ENCODE measurements at places on chromosomes 2 and 18. TPM values are rescaled to one million over a fixed set of nuclear protein-coding genes. Genes with fewer than 3 reads are reported as not detected.
A peak's percentile ranks its signal among the peaks of the same experiment; 100 is the strongest.

DNA sequence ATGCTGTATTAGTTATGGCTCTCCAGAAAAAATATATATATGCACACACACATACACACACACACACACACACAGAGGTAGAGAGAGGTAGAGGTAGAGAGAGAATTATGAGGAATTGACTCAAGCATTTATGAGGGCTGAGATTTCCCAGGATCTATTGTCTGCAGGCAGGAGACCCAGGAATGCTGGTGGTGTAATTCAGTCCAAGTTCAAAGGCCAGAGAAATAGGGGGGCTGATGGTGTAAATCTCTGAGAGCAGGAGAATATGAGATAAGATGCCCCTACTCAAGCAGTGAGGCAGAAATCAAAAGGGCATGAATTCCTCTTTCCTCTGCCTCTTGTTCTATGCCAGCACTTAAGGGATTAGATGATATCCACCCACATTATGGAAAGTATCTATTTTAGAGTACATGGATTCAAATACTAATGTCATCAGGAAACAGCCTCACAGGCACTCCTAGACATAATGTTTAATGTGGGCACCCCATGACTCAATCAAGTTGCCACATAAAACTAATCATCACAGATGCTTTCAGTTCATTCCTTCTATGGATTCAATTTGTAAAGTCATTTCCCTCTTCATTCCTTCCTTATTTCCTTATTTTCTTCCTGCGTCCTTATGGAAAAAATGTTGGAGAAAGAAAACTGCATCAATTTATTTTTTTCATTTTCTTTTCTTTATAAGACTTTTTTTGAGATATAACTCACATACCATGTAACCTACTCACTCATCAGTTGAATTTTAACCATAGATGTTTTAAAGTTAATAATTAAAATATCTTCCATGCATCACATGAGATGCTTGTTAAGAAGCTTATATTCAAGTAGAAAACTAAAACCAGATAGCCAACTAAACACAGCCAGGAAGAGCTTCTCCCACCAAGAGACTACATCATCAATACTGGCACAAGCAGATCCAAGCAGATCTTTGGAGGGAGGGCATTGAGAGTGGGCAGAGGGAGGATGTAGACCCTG, 406.2 kb downstream of the MBD2 start:
- DNase-seq, result no peak

GRCh38 chr18:61581578-61582201, 248.5 kb downstream of the CDH20 start:
- peak; percentile 77 for DNase-seq

GRCh38 chr2:60249879-60250278, 303.6 kb downstream of the BCL11A start:
- no peak for DNase-seq

DNA sequence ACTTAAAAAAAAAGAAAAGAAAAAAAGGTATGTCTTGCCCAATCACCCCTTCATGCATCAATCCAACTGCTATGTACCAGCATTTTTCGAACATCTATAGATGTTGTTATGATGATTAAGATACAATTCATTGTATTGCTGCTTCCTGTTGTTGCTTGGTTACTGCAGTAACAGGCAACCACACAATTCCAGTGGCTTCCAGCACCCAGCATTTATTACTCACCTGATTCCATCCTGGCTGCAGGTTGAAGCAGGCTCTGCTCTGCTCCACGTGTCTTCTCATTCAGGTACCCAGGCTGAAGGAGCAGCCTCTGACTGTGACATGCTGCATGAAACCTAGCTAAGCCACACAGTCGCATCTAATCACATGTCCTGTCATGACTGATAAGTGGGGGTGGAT, 196.9 kb downstream of the INO80D start:
- DNase-seq, result no peak

GRCh38 chr18:23994361-23994902, 20.1 kb upstream of the TTC39C start:
- no peak for DNase-seq

DNA sequence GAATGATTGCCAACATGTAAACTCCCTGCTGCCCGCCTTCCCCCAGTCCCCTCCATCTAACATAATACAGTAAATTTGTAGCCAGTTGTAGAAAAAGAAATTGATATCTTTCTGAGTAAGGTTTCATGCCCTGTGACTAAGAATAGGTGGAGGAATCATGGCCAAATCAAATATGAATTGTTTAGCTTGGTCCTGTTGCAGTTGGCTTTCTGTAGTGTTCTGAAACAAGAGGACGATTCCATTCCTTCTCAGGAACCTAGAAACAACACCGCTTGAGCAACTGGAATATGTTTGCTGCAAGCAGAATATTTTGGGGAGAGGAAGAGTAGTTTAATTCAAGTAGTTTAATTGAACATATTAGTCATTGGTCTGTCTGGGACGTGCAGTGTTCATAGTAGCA, 7.0 kb upstream of the DRC1 start:
- no peak for DNase-seq

- no peak for DNase-seq
Observed at GRCh38 chr18:45046228-45046627, 365.5 kb downstream of the SETBP1 start.

- no peak for DNase-seq
Observed at GRCh38 chr2:97784953-97785352, 71.6 kb downstream of the ZAP70 start.

GRCh38 chr2:164960159-164960558, 4.8 kb upstream of the SLC38A11 start:
- DNase-seq, result no peak

GRCh38 chr18:2994603-2995432, 18.1 kb downstream of the LPIN2 start:
- no peak for DNase-seq

DNA sequence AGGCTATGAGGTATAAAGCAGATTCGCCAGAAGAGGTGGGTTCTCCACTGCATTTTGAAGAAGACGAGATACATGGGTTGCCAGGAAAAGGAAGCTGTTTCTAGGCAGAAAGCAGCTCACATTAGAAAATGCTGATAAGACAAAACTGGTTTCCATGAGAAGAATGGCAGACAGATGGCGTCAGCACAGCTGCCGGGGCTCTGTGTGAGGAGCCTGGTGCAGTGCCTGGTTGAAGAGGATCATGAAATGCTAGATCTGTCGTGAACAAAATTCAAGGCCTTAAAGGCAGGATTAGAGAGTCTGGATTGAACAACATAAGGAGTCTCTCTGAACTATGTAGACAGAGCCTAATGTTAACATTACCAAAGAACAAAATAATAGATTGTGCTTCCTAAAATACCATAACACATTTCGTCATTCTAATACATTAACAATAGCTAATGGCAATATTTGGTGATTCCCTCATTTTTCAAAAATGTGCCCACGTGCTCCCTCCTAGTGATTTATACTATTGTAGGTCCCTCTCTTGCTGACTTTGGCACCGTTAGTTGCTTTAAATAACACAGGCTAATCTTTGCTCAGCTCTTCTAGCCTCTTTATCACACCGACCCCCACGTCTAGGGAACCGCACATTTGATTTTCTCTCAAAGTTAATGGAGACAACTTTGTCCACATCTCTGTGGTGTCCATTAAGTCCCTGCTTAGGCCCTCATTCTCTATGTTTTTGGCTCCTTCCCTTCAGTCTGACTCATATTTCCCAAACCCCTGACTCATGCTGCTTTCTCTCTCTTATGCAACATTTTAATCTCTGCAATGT, 38.2 kb downstream of the EFEMP1 start:
- no peak for DNase-seq

DNA sequence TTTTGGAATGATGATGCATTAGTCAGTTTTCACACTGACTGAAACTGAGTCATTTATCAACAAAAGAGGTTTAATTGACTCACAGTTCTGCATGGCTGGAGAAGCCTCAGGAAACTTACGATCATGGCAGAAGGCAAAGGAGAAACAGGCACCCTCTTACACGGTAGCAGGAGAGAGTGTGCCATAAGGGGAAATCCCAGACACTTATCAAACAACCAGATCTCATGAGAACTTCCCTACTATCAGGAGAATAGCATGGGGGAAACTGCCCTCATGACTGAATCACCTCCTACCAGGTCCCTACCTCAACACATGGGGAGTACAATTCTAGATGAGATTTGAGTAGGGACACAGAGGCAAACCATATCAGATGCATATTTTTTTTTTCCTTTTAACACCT, 504.5 kb upstream of the VRK2 start:
- no peak for DNase-seq

DNA sequence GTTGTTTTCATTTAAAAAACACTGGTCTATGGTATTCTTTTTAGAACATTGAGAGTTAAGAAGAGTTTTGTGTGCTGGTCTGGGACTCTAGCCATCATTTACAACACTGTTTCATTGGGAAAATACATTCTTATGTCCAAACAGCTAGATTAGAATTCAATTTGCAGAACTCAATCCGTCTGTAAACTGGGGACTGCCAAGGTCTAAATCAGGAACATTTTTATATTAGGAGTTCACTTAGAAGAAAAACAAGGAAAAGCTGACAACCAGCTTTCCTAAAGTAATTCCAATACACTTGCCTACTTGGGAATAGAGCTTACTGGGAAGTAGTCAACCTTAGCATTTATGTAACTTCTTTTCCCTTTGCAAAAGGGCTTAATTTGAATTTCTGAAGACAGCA, 91.5 kb upstream of the RNF152 start:
- no peak for DNase-seq

GRCh38 chr2:181553244-181553643, 96.1 kb downstream of the ITGA4 start:
- no peak for DNase-seq

- no peak for DNase-seq
Observed at GRCh38 chr2:148569221-148569620, 75.3 kb upstream of the EPC2 start.

DNA sequence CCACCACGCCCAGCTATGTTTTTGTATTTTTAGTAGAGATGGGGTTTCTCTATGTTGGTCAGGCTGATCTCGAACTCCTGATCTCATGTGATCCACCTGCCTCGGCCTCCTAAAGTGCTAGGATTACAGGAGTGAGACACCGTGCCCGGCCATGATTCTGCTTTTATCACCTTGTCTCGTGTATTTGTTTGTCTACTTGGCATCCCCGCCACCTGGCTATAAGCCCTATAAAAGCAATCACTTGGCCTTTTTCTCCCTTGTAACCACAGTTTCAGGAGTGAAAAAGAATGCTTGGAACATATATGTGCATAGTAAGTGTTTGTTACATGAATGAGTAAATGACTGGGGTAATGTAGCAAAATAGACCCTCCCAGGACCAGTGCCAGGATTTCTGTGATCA, 77.5 kb upstream of the PAPOLG start:
- DNase-seq, result no peak

GRCh38 chr2:19600506-19600905, 242.1 kb upstream of the OSR1 start:
- no peak for DNase-seq

FSHR gene
- not detected for polyA plus RNA-seq

CTDP1 gene
- 12.4 TPM for polyA plus RNA-seq

LYPD6 gene
- polyA plus RNA-seq, result 23.3 TPM

DQX1 gene
- 0.19 TPM for polyA plus RNA-seq

BZW1 gene
- polyA plus RNA-seq, result 268 TPM

TNS1 gene
- 56.1 TPM for polyA plus RNA-seq
